Liver (tissue), 10 donors: ENCODE measurements at places on chromosomes 5 and 9. TPM values are rescaled to one million over a fixed set of nuclear protein-coding genes. Genes with fewer than 3 reads are reported as not detected.

The BARHL1 gene
- not detected for total RNA-seq

- DNase-seq = no peak
Observed at GRCh38 chr9:37410969-37411785, 11.3 kb upstream of the GRHPR start.

DNA sequence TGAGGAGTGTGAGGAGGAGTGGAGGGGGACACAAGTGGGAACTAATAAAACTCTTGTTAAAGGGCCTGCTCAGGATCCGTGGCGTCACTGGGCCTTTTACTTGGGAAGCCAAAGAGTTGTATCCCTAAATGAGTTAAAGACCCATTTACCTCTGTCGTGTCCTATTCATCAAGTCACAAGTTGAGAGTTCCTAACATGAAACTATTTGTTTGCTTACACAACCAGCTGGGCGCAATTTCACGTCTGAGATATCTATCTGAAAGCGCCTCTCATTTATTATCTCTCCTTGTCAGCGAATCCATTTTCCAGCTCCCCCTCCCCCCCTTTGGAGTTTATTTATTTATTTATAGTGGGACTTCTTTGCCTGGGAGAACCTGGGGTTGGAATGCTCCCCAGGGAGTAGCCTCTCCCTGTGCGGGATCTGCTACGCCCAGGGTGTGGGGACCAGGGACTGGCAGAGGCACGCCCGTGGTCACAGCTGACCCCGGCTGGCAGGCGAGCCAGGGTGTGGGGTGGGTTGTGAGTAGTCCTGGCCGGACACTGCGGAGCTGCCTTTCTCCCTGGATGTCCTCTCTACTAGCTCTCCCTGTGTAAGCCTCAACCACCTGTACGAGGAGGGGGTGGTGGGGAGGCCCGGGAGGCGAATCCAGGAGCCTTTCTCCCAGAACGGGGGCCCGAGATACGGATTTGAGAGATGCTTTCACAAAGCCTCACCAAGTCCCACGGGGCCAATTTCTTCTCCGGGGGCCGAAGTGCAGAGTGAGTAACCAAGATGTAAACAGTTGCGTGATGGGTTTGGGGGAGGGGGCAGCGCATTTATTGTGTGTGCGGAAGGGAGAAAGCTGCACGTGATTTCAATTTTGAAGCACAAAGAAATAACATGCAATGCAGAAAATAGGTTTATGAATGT is 15.3 kb downstream of the NR2F1 start:
- no peak for DNase-seq

- DNase-seq = no peak
Observed at GRCh38 chr9:89379031-89379430, 60.7 kb downstream of the SECISBP2 start.

GRCh38 chr5:136080113-136080482 is 51.3 kb downstream of the TGFBI start:
- no peak for DNase-seq
